CD14-positive monocyte (primary cell): ENCODE measurements at places on chromosomes 16 and 17. TPM values are rescaled to one million over a fixed set of nuclear protein-coding genes. Genes with fewer than 3 reads are reported as not detected.

GP1BA gene
- polyA plus RNA-seq: 0.29 TPM

DOC2B gene
- 0.02 TPM for polyA plus RNA-seq

SUMO2 gene
- polyA plus RNA-seq: 36.1 and 64.9 TPM in 2 replicates

P2RX1 gene
- 77.8 and 117 TPM in 2 replicates for polyA plus RNA-seq

TEKT5 gene
- 0.16 TPM in 1 of 2 replicates, not detected in the other for polyA plus RNA-seq

DOC2A gene
- polyA plus RNA-seq: 0.66 TPM

OTOP3 gene
- polyA plus RNA-seq: not detected

GRCh38 chr16:69871708-69872107 lies 79.4 kb upstream of the CLEC18A start:
- DNase-seq: no peak
- no peaks in the 10 kb centered on the region for H3K27me3 ChIP-seq
- H3K4me1 ChIP-seq: no peaks in the 10 kb centered on the region
- H3K4me3 ChIP-seq: no peak overlapping the region

DNA sequence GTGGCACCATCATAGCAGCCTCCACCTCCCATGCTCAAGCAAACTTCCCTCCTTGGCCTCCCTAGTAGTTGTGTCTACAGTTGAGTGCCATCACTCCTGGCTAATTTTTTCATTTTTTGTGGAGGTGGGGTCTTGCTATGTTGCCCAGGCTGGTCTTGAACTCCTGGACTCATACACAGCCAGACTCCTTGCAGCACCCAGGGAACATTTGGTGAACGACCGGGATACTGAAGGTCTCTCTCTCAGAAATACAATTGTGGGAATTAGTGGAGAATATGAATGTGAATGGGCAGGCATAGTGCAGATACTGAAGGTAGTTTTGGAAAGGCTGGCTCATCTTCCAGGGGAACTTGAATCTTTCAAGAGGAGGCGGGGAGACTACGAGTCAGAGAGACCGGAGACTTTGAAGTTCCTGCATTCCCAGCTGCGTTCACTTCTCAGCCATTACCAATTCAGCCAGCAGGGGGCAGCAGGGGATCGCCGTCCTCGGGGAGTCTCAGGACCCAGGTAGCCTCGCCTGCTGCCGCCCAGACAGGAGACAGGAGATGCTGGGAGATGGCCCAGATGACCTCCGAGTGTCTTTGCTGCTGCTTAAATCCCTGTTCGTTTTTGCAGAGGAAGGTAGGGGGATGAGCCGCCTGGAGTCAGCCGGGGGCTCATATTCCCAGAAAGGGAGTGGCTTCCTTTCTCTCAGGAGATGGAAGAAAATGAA lies 68.6 kb downstream of the HAPSTR1 start:
- H3K4me3 ChIP-seq: no peak overlapping the region
- H3K27me3 ChIP-seq: no peaks in the 10 kb centered on the region
- H3K36me3 ChIP-seq: no peaks in the 10 kb centered on the region

- no peaks in the 10 kb centered on the region for H3K36me3 ChIP-seq
- H3K27me3 ChIP-seq: no peaks in the 10 kb centered on the region
- DNase-seq: no peak
- no peak overlapping the region for H3K4me3 ChIP-seq
These were observed 93.6 kb downstream of the WSCD1 start for GRCh38 chr17:6163612-6164333.

GRCh38 chr16:4157376-4157825 lies 41.2 kb upstream of the ADCY9 start:
- H3K4me3 ChIP-seq: no peak overlapping the region
- H3K27ac ChIP-seq: no peak overlapping the region
- H3K27me3 ChIP-seq: no peaks in the 10 kb centered on the region
- H3K4me1 ChIP-seq: no peaks in the 10 kb centered on the region
- DNase-seq: no peak
- no peaks in the 10 kb centered on the region for H3K36me3 ChIP-seq

GRCh38 chr17:79647456-79647915 lies 36.6 kb upstream of the RBFOX3 start:
- no peaks in the 10 kb centered on the region for H3K27me3 ChIP-seq
- no peaks in the 10 kb centered on the region for H3K4me1 ChIP-seq
- no peak overlapping the region for H3K4me3 ChIP-seq
- H3K36me3 ChIP-seq: no peaks in the 10 kb centered on the region
- DNase-seq: no peak

GRCh38 chr16:70649300-70649699 lies 2.9 kb downstream of the IL34 start:
- no peaks in the 10 kb centered on the region for H3K27me3 ChIP-seq
- no peak overlapping the region for H3K27ac ChIP-seq
- H3K4me1 ChIP-seq: peaks cover 4% of the 10 kb centered on the region

DNA sequence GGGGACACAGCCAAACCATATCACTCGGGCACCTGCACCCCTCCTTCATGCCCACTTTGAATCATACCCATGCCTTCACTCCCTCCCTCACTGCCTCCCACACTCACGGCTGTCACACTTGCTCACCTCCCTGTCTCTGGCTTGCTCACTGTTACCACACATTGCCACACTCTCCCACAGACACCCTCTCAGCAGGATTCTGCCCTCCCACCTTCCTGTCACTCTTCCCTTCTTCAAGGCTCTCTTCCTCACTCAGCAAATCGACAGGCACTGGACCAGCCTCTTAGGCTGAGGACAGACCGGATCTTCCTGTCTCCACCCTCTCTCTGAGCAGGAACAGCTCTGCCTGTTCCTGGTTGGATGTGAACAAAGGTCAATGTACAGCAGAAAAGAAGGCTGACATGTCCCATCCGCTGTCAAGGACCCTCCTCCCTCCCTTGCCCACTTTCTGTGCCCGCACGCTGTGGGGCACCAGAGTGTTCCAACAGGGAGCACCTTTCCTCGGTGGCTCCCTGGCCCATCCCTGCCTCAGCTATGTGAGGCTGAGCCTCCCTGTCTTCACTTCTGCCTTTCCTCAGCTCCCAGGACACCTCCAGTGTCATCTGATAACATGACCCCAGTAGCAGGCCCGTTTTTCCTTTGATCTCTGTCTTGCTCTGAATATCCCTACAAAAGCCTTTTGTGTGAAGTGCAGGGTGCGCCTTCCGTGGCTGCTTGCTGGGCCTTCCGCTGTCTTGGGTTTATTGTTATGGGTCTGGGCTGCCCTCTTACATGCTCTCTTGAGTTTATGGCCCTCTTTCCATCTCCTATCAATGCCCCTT lies 47.0 kb downstream of the CCDC182 start:
- H3K36me3 ChIP-seq: no peaks in the 10 kb centered on the region
- H3K4me3 ChIP-seq: no peak overlapping the region
- no peak for DNase-seq
- no peak overlapping the region for H3K27ac ChIP-seq
- no peaks in the 10 kb centered on the region for H3K4me1 ChIP-seq
- H3K27me3 ChIP-seq: no peaks in the 10 kb centered on the region

DNA sequence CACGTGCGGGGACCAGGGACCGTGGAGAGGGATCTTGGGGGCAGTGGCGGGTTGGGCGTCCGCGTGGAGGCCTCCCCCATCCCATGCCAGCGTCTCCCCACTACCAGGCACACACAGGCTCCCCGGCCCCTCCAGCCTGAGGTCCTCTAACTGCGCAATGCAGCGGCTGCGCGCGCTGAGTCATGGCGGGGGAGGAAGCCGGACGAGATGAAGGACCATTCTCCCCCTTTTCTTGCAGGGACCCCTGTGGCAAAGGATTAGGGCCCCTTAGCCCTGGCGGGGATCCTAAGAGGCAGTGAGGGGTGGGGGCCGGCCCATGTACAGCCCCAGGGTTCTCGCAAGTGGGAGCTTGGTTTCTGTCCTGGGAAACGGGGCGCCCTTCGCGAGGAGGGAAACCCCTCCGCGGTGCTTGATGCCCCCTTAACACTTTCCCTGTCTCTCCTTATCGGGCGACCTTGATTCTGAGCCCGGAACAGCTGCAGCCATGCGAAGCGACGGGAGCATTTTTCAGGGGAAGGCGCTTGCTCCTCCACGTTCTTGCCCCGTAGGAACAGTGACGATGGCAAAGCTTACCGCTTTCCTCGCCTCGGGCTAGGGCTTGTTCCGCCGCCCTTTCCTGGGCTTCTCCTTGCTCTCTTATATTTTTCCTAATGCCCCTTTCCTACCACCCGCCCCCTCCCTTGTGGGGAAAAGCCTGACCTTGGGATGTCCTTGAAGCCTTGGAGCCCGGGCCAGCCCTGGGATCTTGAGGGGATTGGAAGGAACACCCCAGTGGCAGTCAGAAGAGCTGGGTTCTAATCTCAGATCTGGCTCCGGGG lies 592 bp downstream of the ALDOA start:
- peak; percentile 78 for DNase-seq
- peaks cover 41% of the 10 kb centered on the region for H3K36me3 ChIP-seq

DNA sequence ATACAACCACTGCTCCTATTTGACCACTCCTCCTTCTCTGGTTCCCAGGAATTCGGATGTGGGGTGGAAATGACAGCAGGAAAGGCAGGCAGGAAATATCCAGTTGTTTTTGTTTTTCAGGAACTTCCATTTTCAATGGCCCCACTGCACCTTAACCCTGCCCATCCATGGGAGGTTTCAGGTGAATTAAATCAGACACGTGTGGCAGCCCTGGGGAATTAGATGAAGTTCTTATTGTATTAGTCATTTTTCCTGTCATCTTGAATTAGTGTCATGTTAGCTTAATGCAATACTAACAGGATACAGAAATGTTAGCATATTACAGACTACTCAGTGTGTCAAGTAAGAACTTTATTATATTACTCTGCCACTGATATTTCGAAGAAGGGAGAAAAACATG lies 146.4 kb downstream of the CHD9NB start:
- H3K27ac ChIP-seq: no peak overlapping the region
- H3K36me3 ChIP-seq: no peaks in the 10 kb centered on the region
- H3K4me1 ChIP-seq: no peaks in the 10 kb centered on the region
- DNase-seq: no peak
- no peak overlapping the region for H3K4me3 ChIP-seq

GRCh38 chr16:50615891-50616290 lies 65.2 kb downstream of the SNX20 start:
- H3K4me3 ChIP-seq: no peak overlapping the region
- H3K4me1 ChIP-seq: peaks cover 32% of the 10 kb centered on the region
- DNase-seq: no peak
- no peaks in the 10 kb centered on the region for H3K36me3 ChIP-seq
- no peaks in the 10 kb centered on the region for H3K27me3 ChIP-seq

DNA sequence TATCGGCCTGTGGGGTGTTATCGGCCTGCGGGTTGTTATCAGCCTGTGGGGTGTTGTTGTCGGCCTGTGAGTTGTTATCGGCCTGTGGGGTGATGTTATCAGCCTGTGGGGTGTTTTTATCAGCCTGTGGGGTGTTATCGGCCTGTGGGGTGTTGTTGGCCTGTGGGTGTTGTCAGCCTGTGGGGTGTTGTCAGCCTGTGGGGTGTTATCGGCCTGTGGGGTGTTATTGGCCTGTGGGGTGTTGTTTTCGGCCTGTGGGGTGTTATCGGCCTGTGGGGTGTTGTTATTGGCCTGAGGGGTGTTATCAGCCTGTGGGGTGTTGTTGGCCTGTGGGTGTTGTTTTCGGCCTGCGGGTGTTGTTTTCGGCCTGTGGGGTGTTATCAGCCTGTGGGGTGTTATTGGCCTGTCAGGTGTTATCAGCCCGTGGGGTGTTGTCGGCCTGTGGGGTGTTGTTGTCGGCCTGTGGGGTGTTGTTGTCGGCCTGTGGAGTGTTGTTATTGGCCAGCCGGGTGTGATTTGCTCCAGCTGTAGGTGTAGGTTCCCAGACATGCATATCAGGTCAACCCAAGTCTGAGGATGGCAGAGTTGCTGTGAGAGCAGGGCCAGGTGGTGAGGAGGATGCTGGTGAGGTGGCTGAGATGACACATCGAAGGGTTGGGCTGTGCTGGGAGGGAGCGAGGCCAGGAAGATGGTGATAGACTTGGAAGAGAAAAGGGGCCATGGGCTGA lies 7.1 kb downstream of the TRARG1 start:
- DNase-seq: no peak
- no peak overlapping the region for H3K4me3 ChIP-seq
- H3K4me1 ChIP-seq: no peaks in the 10 kb centered on the region
- no peaks in the 10 kb centered on the region for H3K36me3 ChIP-seq
- H3K27me3 ChIP-seq: no peaks in the 10 kb centered on the region

- no peaks in the 10 kb centered on the region for H3K27me3 ChIP-seq
- H3K27ac ChIP-seq: no peak overlapping the region
These were observed 266.0 kb downstream of the ENGASE start for GRCh38 chr17:79340333-79341221.

GRCh38 chr16:12674524-12674923 lies 129.2 kb downstream of the CPPED1 start:
- DNase-seq: no peak
- H3K4me1 ChIP-seq: peaks cover 6% of the 10 kb centered on the region
- H3K4me3 ChIP-seq: no peak overlapping the region
- peak overlapping the region; percentile 13 for H3K27ac ChIP-seq
- H3K27me3 ChIP-seq: no peaks in the 10 kb centered on the region

DNA sequence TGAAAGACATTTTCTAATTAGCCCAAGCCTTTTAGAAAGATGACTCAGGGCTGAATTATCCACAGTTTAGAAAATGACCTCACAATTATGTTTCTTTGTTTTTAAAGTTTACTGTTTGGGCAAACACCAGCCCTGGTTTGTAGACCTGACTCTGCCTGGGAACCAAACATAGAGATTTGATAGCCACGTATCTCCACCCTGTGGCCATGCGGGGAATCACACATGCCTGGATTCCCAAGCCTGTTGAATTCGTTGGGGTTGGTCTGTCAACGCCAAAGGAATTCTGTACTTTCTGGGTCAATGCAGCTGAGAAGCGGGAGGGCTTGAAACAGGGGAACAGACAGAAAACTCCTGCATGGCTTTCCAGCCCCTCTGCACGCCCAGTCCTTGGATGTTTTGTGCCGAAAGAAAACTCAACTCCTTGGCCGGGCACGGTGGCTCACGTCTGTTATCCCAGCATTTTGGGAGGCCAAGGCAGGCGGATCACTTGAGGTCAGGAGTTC lies 26.9 kb downstream of the CD300A start:
- H3K27ac ChIP-seq: no peak overlapping the region
- H3K4me3 ChIP-seq: no peak overlapping the region
- H3K27me3 ChIP-seq: no peaks in the 10 kb centered on the region
- H3K4me1 ChIP-seq: peaks cover 28% of the 10 kb centered on the region
- DNase-seq: peak; percentile 67

GRCh38 chr17:78356101-78356713 lies 3.7 kb downstream of the SOCS3 start:
- peak overlapping the region; percentile 19 for H3K4me3 ChIP-seq
- H3K27ac ChIP-seq: peak overlapping the region; percentile 26
- H3K36me3 ChIP-seq: peaks cover 19% of the 10 kb centered on the region
- H3K4me1 ChIP-seq: peaks cover 80% of the 10 kb centered on the region
